Stimulated activated CD8-positive, alpha-beta memory T cell treated with anti-CD3 and anti-CD28 coated beads, Interleukin-7, amount 100 ng/mL, for 4 hours (primary cell): ENCODE measurements at places on chromosomes 11 and 22.

GRCh38 chr11:35968386-35969088 is 24.7 kb downstream of the LDLRAD3 start:
- no peak for DNase-seq

GRCh38 chr11:64244107-64244506 is 2.6 kb downstream of the PPP1R14B start:
- no peak for DNase-seq

DNA sequence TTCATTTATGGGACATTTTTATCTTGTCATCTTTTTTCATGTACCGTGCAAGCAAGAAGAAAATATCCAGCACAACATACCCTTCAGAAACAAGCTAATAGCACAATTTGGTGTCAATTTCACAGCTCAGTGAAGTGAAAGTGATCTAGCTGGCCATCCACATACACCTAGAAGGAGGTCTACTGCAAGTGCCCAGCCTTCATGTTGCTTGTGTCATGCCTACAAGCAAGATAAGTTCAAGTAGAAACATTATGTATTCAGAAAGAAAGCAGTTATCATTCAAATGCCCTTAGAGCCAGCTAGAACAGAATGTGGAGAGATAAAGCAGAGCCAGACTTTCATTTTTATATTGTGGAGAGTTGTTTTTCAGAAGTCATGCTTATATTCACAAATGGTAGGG is 325.7 kb upstream of the PITPNB start:
- no peak for DNase-seq

DNA sequence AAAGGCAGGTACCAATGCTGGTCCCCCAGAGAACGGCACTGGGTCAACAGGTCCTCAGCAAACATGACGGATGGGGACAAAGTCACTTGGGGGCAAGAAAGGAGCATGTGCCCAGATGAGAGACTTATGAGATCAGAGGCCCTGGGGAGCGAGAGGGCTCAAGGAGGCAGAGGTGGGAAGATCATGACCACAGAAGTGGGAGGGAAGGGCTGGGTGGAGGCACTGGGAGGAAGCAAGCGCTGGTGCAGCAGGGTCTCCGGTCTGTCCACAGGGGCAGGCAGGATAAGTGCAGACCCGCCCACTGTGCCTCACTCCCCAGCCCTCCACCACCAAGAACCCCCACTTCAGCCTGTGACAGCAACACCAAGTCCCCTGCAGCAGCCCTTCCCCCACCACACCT is 10.9 kb downstream of the ELFN2 start:
- no peak for DNase-seq

- no peak for DNase-seq
Observed at GRCh38 chr11:65685981-65686380, 23.3 kb upstream of the RELA start.

DNA sequence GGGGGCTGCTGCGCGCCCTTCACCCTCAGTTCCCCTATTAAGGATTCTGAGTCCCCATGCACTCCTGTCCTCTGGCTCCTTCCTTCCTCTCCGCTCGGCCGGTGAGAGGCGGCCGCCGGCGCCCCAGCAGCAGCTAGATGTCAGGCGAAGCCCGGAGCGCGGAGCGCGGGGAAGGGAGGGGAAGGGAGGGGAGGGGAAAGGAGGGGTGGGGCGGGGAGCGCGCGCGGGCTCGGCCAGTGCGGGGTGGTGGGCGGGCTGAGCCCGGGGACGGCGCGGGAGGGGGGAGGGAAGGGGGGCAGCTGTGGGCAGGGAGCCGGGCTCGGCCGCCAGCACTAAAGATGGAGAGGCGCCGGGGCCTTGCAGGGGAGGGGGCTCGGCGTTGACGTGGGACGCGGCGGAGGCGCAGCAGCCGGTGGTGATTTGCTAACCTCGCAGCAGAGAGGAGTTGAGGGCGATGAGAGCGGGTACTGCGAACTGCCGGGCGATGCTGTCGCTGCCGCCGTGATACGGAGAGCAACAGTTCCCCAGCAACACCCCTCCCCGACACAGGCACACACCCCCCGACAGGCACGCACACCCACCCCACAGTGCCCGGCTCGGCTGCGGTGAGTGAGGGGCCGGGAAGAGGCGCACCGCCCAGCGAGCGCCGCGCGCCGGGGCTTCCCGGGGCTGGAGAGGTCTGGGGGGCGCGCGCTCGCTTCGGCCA is at the start of gene ZBTB16:
Gene ZBTB16 (plus strand): TSS at position 434 of the 706 bp plus-strand sequence. CDS start 3,590 bp downstream, outside the sequence.
- peak; percentile 32 for DNase-seq

DNA sequence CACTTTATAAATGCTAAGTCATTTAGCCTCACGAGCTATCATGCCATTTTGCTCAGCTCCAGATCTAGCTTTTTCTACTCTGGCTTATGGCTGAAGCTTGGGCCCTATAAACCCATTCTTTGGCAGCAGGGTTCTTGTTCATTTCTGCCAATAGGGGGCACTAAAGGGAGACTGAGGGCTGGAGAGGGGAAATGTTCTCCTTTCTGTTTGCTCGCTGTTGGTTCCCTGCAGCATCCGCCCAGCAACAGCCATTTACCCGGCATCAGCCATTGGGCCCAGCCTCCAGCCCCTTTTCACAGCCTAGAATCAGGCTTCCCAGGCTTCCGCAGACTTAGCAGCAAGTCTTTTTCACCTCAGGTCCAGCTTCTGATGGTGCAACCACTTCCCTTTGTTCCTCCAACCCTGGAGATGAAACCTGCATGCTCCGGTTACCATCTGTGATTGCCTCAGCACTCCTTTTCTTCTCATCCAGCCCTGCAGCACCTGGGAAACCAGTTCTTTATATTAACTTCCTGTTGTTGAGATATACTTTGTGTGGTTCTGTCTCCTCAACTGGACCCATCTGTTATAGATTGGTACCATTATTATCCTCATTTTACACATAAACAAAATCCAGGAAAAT is 4.2 kb upstream of the ME3 start:
- DNase-seq, result no peak

DNA sequence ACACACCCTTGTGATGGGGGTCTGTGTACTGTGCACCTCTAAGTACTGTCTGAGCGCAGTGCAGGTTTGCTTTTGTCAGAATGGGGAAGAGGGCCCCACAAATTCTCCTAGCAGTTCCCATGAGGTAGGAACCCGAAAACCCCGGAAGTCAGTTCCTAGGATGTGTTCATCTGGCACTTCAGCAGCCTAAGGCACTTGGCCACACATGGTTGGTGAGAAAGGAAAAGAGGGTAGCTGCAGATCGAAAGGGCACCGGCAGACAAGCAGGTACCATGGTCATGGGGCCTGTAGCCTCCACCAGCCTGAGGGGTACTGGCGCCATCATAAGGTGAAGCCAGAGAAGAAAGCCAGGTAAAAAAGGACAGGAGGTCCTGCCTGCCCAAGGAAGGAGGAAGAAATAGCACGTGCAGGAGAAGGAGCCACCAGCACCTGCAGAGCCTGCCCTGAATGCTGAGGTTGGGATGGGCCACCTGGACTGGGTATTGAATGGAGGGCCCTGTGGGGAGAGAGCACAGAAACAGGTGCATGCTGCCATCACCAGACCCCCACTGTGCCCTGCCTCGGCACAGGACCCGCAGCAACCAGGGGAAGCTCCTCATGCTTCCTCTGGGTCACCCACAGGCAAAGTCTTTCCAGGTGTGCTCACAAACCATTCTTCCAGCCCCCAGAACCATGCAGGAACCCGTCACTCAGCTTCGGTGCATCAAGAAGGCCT is 8.1 kb upstream of the CASTOR1 start:
- no peak for DNase-seq

DNA sequence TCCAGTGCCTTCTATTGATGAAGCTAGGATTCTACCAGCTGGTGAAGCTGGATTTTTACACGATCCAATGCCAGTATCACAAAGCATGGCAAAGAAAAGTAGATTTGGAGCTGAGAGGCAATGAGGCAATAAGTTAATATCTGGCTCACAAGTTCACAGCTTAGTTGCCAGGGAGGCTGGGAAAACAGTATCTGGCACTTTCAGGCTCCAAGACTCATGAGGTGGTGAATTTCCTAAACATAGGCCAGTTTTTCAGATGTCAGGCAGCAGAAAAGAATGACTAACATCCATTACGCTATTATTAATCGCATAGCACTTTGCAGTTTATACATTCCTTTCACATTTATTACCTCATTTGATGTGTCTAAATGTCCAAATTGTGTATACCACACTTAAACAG is 122.7 kb downstream of the GRIA4 start:
- no peak for DNase-seq

DNA sequence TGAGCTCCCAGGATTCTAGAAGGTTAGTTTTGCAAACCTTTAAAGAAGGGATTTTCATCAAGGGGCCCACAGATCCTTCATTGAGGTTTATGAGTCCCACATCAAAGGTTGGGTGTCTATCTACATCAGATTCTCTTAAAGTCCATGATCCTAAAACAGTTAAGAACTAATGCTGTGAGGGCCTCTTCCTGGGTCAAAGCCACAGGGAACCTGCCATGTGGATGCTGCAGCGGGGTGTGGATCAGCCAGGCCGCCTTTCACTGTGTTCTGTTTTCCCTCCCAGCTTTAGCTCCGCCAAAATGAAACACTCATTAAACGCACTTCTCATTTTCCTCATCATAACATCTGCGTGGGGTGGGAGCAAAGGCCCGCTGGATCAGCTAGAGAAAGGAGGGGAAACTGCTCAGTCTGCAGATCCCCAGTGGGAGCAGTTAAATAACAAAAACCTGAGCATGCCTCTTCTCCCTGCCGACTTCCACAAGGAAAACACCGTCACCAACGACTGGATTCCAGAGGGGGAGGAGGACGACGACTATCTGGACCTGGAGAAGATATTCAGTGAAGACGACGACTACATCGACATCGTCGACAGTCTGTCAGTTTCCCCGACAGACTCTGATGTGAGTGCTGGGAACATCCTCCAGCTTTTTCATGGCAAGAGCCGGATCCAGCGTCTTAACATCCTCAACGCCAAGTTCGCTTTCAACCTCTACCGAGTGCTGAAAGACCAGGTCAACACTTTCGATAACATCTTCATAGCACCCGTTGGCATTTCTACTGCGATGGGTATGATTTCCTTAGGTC is 5.3 kb downstream of the SERPIND1 start:
- no peak for DNase-seq

GRCh38 chr11:70845591-70846041 is 406.8 kb downstream of the SHANK2 start:
- DNase-seq, result no peak

- DNase-seq, result no peak
Observed at GRCh38 chr22:43333156-43333555, 10.0 kb downstream of the SCUBE1 start.

DNA sequence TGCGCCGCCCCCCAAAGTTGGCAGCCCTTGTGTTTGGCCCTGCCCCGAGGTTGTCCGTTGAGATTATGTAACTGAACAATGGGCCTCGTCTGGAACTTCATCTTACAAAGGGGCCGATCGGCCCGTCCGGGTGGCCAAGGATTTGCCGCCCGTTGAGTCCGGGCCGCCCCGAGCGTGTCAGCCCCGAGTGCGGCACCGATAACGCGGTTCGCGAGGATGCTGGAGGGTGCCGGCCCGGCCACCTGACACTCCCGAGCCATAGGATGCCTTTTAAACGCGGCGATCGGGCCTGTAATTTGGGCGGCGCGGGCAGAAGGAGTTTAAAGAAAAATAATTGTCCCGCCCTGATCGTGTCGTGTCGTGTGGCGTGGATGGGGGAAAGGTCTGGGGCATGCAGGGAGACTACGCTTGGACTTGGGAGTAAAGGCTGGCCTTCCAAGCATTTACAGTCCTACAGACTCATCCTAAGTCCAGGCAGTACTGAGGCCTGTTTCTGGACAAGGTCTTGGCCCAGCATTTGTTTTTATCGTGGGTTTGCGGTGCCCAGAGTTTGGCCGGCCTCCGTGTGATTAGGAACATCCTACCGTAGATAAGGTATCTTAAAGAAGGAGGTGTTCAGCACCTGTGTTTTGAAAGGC is 1.3 kb downstream of the WEE1 start:
- DNase-seq, result no peak

DNA sequence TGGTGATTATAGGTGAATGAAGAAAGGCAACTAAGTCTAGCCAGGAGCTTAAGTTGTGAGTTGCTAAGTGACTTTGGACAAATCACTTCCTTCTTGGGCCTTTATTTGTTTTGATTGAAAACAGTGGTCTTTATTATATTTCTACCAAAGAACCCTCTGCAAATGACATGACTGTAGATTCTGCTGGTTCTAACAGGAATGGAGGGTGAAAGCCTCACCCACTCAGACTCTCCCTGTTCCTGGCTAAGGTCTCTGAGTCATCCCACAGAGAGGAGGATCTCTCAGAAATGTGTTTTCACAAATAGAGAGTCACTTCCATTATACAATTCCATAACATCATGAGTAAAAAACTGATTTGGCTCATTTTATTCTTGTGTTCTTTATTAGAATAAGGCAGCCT is 583.9 kb upstream of the LRRC4C start:
- DNase-seq, result no peak

DNA sequence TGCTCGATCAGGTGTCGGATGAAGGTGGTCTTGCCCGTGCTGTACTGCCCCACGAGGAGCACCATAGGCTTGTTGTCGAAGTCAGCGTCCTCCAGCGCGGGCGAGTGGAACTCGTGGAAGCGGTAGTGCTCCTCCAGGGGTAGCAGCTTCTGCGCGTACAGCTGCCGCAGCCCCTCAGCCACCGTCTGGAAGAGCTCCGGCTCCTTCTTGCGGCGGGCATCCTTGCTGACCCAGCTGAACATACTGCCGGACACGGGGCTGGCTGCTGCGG is 263 bp downstream of the EHD1 start:
- no peak for DNase-seq

GRCh38 chr11:43736502-43737200 is 56.1 kb downstream of the HSD17B12 start:
- no peak for DNase-seq
